ENCODE measurements at places on chromosomes 3 and 15. TPM values are rescaled to one million over a fixed set of nuclear protein-coding genes. Genes with fewer than 3 reads are reported as not detected.
A peak's percentile ranks its signal among the peaks of the same experiment; 100 is the strongest.

DNA sequence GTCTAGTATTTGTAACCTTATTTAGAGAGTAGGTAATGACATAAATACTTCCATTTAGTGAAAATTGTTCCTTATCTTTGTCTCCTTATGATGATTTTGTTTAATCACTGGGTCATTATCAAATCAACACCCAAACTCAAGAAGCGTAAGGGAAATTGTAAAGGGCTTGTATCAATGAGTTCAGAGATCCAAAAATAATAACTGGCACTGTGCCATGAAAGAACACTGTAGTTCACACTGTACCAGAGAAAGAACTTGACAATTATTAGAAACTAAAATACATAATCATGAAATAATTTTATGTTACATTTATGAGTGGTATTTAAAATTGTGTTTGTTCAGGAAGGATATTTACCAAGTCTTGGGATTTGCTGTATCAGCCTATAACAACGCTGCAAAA is 895.4 kb downstream of the FHIT start:
- H3K36me3 ChIP-seq, result no peaks in the 10 kb centered on the region
- no peak overlapping the region for H3K4me3 ChIP-seq
- no peaks in the 10 kb centered on the region for H3K4me1 ChIP-seq
- H3K27me3 ChIP-seq, result no peaks in the 10 kb centered on the region

DNA sequence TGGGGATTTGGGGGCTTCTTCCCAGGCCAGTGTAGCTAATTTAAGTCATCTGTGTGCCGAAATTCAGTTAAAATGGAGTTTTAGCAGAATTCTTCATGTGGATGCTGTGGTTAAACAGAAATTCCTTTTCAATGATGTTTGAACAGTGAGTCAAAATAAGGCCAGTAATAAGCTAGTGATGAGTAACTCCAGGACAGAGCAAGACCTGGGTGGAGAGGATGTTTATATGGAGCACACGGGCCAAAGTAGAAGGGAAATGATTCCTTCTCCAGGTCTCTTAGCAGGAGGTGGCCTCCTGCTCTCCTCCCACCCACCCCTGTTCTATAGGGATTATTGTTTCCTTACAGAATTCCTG is 31.9 kb upstream of the UACA start:
- H3K27me3 ChIP-seq, result peaks cover 31% of the 10 kb centered on the region
- peaks cover 14% of the 10 kb centered on the region for H3K4me1 ChIP-seq
- H3K4me3 ChIP-seq, result no peak overlapping the region

DNA sequence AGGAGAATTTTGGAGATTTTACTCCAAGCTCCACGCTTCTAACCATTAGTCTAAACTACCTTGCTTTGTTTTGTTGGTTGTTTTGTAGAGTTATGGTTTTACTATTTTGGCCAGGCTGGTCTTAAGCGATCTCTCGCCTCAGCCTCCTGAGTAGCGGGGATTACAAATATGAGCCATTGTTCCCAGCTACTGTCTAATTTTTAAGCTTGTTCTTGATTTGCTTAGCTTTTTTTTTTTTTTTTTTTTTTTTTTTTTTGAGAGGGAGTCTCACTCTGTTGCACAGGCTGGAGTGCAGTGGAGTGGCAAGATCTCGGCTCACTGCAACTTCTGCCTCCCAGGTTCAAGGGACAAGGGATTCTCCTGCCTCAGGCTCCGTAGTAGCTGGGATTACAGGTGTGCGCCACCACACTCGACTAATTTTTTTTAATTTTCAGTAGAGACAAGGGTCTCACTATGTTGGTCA is 28.5 kb downstream of the EFCAB12 start:
- peaks cover 23% of the 10 kb centered on the region for H3K4me1 ChIP-seq
- no peaks in the 10 kb centered on the region for H3K27me3 ChIP-seq
- H3K36me3 ChIP-seq, result peaks cover 14% of the 10 kb centered on the region
- H3K4me3 ChIP-seq, result peak overlapping the region; percentile 91
- DNase-seq, result no peak

DNA sequence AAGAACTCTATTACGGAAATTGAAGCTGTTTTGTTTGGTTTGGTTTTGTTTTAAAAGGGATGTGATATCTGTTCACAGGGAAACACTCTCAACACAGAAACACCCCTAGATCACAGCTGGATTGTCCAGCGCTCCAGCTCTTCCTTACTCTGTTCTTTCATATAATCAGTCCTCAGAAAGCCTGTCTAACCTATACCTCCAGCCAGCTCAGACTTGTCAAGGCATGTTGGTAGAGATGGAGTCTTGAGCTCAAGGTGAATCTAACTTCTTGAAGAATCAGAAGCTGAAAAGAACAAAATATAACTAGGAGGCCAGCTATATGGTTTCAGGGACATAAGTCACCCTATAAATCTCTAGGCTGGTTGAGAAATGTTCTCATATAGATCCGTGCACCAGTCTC is 110.2 kb upstream of the EPHA3 start:
- H3K27ac ChIP-seq, result no peak overlapping the region
- H3K27me3 ChIP-seq, result no peaks in the 10 kb centered on the region
- H3K4me3 ChIP-seq, result no peak overlapping the region
- no peaks in the 10 kb centered on the region for H3K36me3 ChIP-seq
- H3K4me1 ChIP-seq, result no peaks in the 10 kb centered on the region

The CHRNA7 gene
- 0.92 TPM for total RNA-seq

DNA sequence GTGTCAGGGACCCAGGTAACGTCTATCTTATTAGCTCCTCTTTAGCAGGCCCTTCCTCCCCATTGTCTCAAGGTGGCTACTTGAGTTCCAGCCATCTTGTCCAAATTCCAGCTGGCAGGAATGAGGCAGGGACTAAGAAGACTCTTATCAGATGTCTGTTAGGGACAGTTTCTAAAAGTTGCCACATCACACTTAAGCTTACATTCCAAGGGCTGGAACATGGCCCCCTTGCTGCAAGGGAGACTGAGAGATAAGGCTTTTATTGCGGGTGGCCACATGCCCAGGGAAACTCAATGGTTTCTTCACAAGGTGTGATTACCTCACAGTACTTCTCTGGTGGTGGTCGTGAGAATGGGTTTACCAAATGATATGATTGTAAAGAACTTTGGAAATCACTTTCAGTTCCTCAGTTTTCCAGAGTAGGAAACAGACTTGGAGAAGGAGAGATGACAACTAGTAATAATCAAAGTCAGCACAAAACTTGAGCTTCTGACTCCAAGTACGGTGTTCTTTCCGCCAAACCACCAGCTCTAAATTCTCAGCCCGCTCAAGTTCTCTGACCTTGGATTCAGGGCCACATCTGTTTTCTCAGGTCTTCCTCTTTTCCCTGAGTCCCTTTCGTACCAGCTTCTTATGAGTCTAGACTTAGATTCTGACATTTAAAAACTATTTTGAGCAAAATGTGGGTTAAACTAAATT is 14.2 kb downstream of the PDIA5 start:
- no peaks in the 10 kb centered on the region for H3K36me3 ChIP-seq
- peaks cover 68% of the 10 kb centered on the region for H3K4me1 ChIP-seq
- no peaks in the 10 kb centered on the region for H3K27me3 ChIP-seq
- no peak overlapping the region for H3K27ac ChIP-seq
- DNase-seq, result no peak
- H3K4me3 ChIP-seq, result no peak overlapping the region

The SLC28A1 gene
- not detected for total RNA-seq

GRCh38 chr3:155350571-155350970 is 57.1 kb upstream of the STRIT1 start:
- H3K4me1 ChIP-seq, result no peaks in the 10 kb centered on the region
- H3K27me3 ChIP-seq, result no peaks in the 10 kb centered on the region
- H3K4me3 ChIP-seq, result no peak overlapping the region
- H3K27ac ChIP-seq, result no peak overlapping the region

- no peaks in the 10 kb centered on the region for H3K27me3 ChIP-seq
- no peak overlapping the region for H3K27ac ChIP-seq
- DNase-seq, result no peak
- H3K36me3 ChIP-seq, result no peaks in the 10 kb centered on the region
Measured at GRCh38 chr15:33586786-33587697, 276.3 kb downstream of the RYR3 start.

The PHC3 gene
- 89.9 TPM for total RNA-seq

The TMEM266 gene
- total RNA-seq, result 1.4 TPM

DNA sequence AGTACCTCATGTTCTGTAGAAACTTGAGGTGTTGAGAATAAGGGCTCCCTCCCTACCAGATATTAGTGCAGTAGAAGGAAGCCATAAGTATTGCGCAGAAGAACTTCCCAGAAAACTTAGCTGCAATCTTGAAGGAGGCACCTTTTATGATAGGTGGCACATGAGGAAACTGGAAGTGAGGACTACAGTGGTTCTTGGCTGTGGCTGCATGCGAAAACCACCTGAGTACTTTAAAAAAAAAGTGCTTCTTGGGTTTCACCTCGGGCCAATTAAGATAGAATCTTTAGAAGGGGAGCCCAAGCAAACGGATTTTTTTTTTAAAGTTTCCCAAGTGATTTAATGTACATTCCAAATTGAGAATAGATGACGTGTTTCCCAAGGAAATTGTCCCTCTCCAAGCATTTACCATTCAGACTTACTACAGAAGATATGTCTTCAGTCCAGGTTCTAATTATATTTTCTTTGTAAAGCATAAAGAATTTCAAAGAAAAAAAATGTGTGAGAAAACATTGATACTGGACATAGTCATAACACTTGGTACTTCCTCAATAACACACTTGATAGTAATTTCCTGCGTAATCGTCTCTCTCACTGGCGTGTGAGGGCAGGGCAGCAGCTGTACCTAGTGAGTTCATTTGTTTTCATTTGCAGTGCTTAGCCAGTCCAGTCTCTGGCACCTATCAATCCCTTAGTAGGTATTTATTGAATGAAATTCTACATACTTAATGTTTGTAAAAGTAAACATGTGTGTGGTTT is 12.3 kb upstream of the NR1I2 start:
- no peaks in the 10 kb centered on the region for H3K27me3 ChIP-seq
- no peaks in the 10 kb centered on the region for H3K36me3 ChIP-seq
- H3K4me1 ChIP-seq, result no peaks in the 10 kb centered on the region
- no peak overlapping the region for H3K4me3 ChIP-seq

The SHQ1 gene
- total RNA-seq, result 16.8 TPM

DNA sequence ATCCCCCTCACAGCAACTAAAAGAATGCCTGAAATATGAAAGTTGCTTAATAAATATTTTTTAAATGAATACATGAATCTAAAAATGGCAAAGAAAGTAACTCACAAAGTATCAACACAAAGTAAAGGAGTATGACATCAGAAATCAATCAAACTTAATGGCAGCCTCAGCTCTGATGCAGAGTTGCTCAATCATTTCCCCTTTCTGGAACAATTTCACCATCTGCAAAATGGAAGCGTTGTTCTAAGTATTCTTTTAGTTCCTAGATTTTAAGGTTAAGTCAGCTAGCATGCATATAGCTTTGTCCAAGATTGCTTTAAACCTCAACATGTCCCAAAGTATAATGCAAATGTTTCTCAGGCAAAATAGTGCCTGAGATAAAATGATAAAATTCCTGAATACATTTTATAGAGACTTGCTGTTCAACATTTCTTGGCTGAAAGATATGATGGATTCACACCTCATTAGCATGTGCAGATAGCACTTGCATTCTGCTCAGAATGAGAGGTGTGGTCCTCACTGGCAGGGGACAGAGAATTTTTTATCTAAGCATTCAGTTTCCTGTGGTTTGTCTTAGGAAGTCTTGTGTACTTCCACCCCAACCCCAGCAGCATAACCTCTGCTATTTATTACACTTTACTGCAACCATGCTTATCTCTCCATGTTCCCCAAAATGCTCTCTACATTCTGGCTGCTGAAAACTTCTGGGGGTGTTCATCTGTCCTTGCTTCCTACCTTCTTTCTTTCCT is 429.3 kb downstream of the GRM7 start:
- H3K27ac ChIP-seq, result no peak overlapping the region
- H3K36me3 ChIP-seq, result no peaks in the 10 kb centered on the region
- DNase-seq, result no peak

The KCNAB1 gene
- total RNA-seq, result 4.7 TPM

The ROBO2 gene
- 11.8 TPM for total RNA-seq

GRCh38 chr3:194458131-194458530 is 28.7 kb downstream of the ATP13A3 start:
- H3K27ac ChIP-seq, result no peak overlapping the region
- H3K36me3 ChIP-seq, result peaks cover 39% of the 10 kb centered on the region
- no peak for DNase-seq
- no peak overlapping the region for H3K4me3 ChIP-seq
- no peaks in the 10 kb centered on the region for H3K4me1 ChIP-seq

DNA sequence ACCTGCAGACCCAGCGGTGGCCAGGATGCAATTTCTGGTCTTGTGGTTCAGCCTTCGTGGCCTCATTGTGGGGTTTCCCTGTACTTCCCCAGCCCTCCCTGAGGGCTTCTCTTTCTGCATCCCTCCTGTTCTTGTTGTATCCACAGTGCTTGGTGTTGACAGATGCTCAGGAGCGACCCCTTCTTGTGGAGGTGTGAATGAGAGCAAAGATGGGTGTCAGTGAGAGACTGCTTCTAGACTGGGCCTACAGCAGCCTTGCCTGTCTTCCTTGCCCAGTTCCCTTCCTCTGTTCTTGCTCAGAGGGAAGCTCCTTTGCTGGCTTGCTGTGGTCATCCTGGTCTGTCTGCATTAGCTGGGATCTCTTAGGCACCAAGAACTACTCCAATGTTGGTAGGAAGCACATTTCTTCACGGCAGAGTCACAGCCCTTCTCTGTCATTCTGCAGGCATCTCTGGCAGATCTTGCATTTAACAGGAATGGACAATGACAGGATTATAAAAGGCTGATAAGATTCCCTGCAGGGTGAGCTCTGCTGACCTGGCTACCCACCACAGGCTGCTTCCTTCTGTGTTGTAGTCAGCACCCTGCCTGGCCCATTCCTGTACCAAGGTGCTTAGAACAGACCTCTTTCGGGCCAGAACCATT is 317.8 kb upstream of the C2CD4B start:
- no peak overlapping the region for H3K27ac ChIP-seq
- no peaks in the 10 kb centered on the region for H3K27me3 ChIP-seq
- no peak overlapping the region for H3K4me3 ChIP-seq
- no peak for DNase-seq
- no peaks in the 10 kb centered on the region for H3K4me1 ChIP-seq
- H3K36me3 ChIP-seq, result no peaks in the 10 kb centered on the region

- no peaks in the 10 kb centered on the region for H3K27me3 ChIP-seq
- H3K4me1 ChIP-seq, result peaks cover 22% of the 10 kb centered on the region
- H3K27ac ChIP-seq, result no peak overlapping the region
- H3K36me3 ChIP-seq, result no peaks in the 10 kb centered on the region
- H3K4me3 ChIP-seq, result no peak overlapping the region
- no peak for DNase-seq
Measured at GRCh38 chr15:85785887-85786780, 8.6 kb downstream of the KLHL25 start.
